ENCODE measurements at places on chromosomes 13 and 19.
A peak's percentile ranks its signal among the peaks of the same experiment; 100 is the strongest.

- no peak for DNase-seq
These were observed 3.3 kb downstream of the CFD start for GRCh38 chr19:862581-863314.

DNA sequence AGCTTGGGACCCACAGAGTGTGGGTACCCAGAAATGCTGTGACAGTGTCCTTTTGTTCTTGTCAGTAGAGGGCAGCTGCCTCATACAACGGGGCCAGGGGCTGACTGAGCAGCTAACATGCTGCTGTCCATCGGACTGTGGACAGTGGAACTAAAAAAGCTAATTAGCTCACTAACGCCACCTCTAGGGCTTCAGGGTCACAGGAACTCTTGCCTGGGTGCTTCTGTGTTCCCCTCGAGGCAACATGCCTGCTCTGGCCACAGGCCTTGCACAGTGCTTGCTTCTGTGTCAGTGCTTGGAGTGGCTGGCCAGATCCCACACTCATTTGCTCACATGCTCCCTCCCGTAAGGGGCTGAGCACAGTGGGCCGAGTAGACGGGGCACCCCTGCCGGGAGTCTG lies 377.0 kb downstream of the OLFM4 start:
- DNase-seq: no peak

DNA sequence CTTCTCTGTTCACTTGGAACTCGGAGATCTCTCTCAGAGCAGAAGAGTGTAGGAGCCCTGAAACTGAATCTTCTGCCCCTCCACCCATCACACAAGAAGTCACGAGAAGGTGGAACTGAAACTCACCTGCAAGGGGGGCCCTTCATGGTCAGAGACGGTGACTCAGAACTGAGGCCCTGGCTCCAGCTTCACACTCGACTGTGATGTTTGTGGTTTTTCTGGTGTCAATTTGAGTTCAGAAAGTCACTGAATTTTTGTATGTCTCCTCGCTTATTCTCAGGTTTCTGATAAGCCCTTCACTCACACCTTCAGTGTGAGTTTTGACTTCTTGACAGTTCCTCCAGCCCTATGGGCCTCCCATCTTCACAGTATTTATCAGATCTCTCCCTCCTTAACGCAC lies 23.1 kb downstream of the SIGLEC5 start:
- no peak for DNase-seq

DNA sequence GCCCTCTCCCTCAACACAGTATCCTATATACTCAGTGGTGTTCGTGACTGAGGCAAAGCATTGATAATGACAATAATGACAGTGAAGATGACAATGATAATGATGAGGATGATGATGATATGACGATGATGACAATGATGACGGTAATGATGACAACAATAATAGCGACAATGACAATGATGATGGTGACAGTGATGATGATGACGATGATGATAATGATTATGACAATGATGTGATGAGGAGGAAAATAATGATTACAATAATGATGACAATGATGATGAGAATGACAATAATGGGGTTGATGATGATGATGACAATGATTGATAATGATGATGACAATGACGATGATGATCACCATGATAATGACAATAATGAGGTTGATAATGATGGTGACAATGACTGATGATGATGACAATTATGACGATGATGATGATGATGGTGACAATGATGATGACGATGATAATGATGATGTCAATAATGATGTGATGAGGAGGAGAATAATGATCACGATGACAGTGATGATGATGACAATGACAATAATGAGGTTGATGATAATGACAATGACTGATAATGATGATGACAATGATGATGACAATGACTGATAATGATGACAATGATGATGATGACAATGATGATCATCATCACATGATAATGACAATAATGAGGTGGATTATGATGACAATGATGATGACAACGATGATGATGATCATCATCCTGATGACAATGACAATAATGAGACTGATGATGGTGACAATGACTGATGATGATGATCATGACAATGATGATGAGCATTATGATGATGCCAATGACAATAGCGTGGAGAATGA lies 16.7 kb downstream of the ELSPBP1 start:
- no peak for DNase-seq

DNA sequence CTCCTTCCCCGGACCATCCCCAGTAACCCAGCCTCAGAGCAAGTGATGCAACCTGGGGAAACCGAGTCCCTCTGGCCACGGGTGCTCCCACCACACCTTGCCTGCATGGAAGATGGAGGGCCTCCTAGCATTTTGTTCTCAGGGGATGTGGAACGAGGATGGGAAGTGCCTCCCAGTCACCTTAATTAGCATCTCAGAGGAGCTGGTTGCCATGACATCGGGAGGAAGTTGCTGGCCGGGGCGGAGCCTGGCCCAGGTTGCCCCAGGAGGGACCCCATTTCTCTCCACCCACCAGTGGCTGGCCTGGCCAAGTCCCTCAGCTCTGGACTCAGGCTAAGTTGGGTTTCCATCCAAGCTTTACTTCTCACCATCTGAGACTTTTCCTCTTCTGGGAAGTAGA lies 24.1 kb upstream of the PTPRS start:
- DNase-seq: no peak

- DNase-seq: no peak
These were observed 144.1 kb upstream of the TMTC4 start for GRCh38 chr13:100818711-100819110.

DNA sequence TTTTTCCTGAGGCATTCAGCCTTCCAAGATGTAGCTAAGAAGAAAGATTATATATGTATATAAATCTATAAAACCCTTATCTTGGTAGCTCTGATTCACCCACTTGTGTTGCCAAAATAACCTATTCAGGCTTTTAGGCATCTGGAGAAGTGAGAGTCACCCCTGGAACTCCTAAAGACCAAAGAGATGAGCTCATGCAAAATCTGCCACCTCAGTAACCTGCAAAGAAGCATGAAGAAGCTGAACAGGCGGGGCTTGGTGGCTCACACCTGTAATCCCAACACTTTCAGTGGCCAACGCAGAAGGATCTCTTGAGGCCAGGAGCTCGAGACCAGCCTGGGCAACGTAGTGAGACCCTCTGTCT lies 393.7 kb downstream of the FOXO1 start:
- DNase-seq: no peak

- DNase-seq: no peak
These were observed 4.9 kb downstream of the TEX29 start for GRCh38 chr13:111325146-111325890.

- no peak for DNase-seq
These were observed 27.5 kb downstream of the SPRYD7 start for GRCh38 chr13:49908637-49909036.

DNA sequence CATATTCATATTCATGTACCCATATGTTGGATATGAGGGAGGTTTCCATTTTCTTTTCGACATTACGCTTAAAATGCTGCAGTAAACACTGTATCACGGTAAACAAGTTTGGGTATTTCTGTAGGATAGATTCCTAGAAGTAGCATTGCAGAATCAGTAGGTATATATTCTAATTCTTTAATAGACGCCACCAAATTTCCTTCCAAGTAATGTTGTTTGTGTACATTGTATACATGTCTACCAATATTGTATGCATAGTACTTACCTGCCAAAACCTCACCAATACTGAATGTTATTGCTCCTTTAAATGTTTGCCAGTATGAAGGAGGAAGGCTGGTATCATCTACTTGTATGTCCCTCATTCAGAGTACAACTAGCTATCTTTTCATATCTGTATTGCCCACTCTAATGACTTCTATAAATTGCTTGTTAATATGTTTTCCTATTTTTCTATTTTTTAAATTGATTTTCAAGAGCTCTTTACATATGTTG lies 56.1 kb upstream of the ZNF536 start:
- DNase-seq: no peak

GRCh38 chr13:114319441-114319913 lies 5.2 kb downstream of the CHAMP1 start:
- no peak for DNase-seq

DNA sequence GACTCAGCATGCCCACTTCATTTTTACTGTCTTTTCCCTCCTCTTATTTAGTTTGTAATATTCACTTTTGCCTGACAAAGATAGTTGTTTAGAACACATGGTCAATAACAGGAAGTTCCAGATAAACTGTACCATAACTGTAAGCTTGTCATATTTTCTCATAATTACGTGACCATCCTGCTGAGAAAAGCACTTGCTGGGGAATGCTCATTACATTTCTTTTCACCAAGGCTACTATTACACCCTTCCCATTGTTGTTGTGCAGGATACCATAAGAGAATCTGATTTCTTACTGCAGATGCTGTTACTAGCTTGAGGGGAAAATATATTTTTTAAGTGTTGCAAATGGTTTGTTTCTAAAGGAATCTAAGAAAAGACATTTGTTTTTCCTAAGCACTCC lies 111.7 kb upstream of the SLITRK6 start:
- DNase-seq: no peak

- no peak for DNase-seq
These were observed 166.5 kb upstream of the ZNF507 start for GRCh38 chr19:32178956-32179355.

- DNase-seq: no peak
These were observed 216.1 kb downstream of the SLITRK1 start for GRCh38 chr13:83666141-83666540.

DNA sequence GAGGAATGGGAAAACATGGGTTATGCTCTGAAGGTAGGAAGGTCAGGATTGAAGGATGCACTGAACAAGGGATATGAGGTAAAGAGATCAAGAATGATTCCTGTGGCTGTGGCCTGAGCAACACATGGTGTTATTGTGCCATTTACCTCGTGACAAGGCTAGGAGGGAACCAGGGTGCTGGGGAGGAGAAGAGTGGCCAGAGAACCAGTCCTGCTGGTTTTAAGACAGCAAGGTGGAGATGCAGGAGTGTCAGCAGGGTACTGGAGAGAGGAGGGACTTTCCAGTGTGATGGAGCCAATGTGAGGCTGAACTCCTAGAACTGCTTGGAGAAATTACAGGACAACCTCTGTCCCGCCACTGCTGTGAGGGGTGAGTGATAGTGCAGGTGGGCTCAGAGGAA lies 282.4 kb downstream of the MYO16 start:
- no peak for DNase-seq

DNA sequence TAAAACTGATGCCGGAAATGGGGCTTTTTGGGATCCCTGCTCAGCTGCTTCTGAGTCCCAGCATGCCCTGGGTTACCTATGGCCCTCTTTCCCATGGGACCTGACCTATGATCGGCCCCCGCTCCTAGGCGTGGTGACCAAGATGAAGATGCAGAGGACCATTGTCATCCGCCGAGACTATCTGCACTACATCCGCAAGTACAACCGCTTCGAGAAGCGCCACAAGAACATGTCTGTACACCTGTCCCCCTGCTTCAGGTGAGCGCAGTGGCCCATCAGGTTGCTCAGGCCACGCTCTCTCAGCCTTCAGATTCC lies 1.5 kb downstream of the RPS11 start:
- DNase-seq: no peak

- DNase-seq: no peak
These were observed 55.4 kb downstream of the DPF1 start for GRCh38 chr19:38168637-38169036.

GRCh38 chr19:16625163-16625958 lies 2.6 kb downstream of the MED26 start:
- DNase-seq: no peak

GRCh38 chr13:82719987-82720386 lies 1162.3 kb downstream of the SLITRK1 start:
- DNase-seq: no peak

GRCh38 chr19:34364830-34365462 lies at the start of gene GPI:
Gene GPI, plus strand, starts transcription at chr19:34365196. Its CDS starts 71 bp downstream, at chr19:34365267.
- peak; percentile 72 for DNase-seq

- no peak for DNase-seq
These were observed 179.1 kb upstream of the MIR17HG start for GRCh38 chr13:91168386-91168711.

- no peak for DNase-seq
These were observed 66.3 kb downstream of the LMO7 start for GRCh38 chr13:75702476-75702875.

- DNase-seq: no peak
These were observed 23.3 kb upstream of the KCTD4 start for GRCh38 chr13:45224176-45224575.

- DNase-seq: no peak
These were observed 6.0 kb downstream of the TMIGD2 start for GRCh38 chr19:4295972-4296771.

DNA sequence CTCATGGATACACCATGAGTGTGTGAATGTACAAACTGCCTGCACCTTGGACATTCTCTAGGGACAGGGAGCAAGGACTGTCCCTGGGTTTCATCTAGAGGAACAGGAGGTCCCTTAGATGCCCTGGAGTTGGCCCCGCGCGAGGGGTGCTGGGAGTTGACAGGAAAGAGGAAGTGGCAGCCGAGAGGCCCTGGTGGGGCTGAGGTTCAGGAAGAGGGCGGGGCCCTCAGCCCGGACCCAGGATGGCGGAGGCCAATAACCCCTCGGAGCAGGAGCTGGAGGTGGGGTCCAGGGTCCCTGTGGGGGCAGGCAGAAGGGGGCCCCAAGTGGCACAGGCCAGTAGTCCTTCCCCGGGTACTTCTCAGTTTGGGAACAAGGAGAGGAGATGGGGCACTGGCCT lies 6.9 kb downstream of the PKN1 start:
- DNase-seq: no peak

DNA sequence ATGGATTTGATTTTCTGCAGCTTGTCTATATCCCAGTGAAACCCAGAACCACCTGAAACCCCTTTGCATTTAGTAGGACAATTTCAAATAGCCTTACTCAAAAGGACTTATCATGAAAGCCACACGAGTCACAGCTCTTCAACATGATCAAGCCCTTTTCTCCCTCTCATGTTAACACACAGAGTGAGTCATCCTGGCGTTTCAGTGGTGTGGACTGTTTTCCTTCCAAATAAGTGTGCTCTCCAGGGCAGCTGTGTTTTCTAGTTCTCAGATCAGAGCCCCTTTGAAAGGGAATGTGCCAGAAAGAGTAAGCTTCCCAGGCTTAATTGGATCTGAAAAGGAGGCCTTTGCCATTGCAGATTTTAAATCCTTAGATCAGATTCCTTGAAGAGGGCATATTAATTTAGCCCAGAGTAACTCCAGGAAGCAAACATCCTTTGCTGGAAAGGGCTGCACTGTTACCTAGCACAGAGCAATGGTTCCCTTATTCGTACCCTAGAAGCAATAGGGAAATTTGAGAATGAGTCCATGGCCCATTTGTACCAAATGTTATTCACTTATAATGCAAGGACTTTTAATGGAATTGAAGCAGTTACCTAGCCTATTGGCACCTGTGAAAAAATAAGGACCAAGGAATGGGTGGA lies 51.3 kb downstream of the ERICH6B start:
- no peak for DNase-seq

All from HuH-7 (cell line).